Heart right ventricle (tissue), 16 donors: ENCODE measurements at places on chromosomes 12 and 14. TPM values are rescaled to one million over a fixed set of nuclear protein-coding genes. Genes with fewer than 3 reads are reported as not detected.

The AMIGO2 gene
- polyA plus RNA-seq, result 3.3 TPM

The ZNF891 gene
- polyA plus RNA-seq, result 1.0 TPM

The KCNA5 gene
- 2.3 TPM for polyA plus RNA-seq

The TAS2R30 gene
- not detected for polyA plus RNA-seq

The MANSC4 gene
- not detected for polyA plus RNA-seq

The NTF3 gene
- polyA plus RNA-seq, result 1.1 TPM

The GRIP1 gene
- 0.95 TPM for polyA plus RNA-seq

The TMCC3 gene
- polyA plus RNA-seq, result 2.6 TPM

The GSC gene
- 0.06 TPM for polyA plus RNA-seq

The AVPR1A gene
- 0.66 TPM for polyA plus RNA-seq

The MEG3 gene
- polyA plus RNA-seq, result 122 TPM

The PLEKHD1 gene
- 0.01 TPM for polyA plus RNA-seq

The LPAR5 gene
- 1.7 TPM for polyA plus RNA-seq

The IKZF4 gene
- 3.7 TPM for polyA plus RNA-seq

The PPP4R4 gene
- 0.22 TPM for polyA plus RNA-seq

The SPRING1 gene
- 13.1 TPM for polyA plus RNA-seq

The BDKRB1 gene
- polyA plus RNA-seq, result not detected

The GSG1 gene
- polyA plus RNA-seq, result not detected

The CLEC6A gene
- not detected for polyA plus RNA-seq

The TRHDE gene
- 0.10 TPM for polyA plus RNA-seq

The MDM1 gene
- polyA plus RNA-seq, result 11.8 TPM

The SYT1 gene
- polyA plus RNA-seq, result 0.03 TPM

The KRT77 gene
- not detected for polyA plus RNA-seq

The ESR2 gene
- 0.15 TPM for polyA plus RNA-seq

The NINJ2 gene
- 4.6 TPM for polyA plus RNA-seq

The CCDC198 gene
- polyA plus RNA-seq, result not detected

The SPIC gene
- polyA plus RNA-seq, result not detected

The CRIP1 gene
- polyA plus RNA-seq, result 170 TPM

The IFNG gene
- not detected for polyA plus RNA-seq

The FAM90A1 gene
- polyA plus RNA-seq, result not detected

The ENDOU gene
- 0.26 TPM for polyA plus RNA-seq

The PZP gene
- polyA plus RNA-seq, result 1.3 TPM

The PPP1R3E gene
- 2.3 TPM for polyA plus RNA-seq

The STAC3 gene
- polyA plus RNA-seq, result 1.7 TPM

The C12orf76 gene
- polyA plus RNA-seq, result 5.9 TPM

The NEMF gene
- polyA plus RNA-seq, result 54.2 TPM
